ENCODE measurements at places on chromosomes 12 and 14.

GRCh38 chr14:86050072-86050683 is 520.2 kb downstream of the FLRT2 start:
- no peak for DNase-seq

DNA sequence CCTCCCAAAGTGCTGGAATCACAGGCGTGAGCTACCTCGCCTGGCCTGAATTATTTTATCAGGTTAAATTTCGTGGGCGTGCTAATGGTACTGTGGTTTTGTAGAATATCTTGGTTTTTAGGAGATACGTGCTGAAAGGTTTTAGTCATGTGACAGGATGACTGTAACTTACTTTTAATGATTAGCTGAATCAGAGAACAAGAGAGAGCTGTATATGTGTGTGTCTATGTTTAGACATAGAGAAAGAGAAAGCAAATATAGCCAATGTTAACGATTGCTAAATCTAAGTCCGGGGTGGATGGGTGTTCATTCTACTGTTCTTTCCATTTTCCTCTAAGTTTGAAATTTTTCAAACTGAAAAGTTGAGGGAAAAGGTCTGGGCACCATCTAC is 9.2 kb upstream of the PNMA1 start:
- DNase-seq, result no peak

DNA sequence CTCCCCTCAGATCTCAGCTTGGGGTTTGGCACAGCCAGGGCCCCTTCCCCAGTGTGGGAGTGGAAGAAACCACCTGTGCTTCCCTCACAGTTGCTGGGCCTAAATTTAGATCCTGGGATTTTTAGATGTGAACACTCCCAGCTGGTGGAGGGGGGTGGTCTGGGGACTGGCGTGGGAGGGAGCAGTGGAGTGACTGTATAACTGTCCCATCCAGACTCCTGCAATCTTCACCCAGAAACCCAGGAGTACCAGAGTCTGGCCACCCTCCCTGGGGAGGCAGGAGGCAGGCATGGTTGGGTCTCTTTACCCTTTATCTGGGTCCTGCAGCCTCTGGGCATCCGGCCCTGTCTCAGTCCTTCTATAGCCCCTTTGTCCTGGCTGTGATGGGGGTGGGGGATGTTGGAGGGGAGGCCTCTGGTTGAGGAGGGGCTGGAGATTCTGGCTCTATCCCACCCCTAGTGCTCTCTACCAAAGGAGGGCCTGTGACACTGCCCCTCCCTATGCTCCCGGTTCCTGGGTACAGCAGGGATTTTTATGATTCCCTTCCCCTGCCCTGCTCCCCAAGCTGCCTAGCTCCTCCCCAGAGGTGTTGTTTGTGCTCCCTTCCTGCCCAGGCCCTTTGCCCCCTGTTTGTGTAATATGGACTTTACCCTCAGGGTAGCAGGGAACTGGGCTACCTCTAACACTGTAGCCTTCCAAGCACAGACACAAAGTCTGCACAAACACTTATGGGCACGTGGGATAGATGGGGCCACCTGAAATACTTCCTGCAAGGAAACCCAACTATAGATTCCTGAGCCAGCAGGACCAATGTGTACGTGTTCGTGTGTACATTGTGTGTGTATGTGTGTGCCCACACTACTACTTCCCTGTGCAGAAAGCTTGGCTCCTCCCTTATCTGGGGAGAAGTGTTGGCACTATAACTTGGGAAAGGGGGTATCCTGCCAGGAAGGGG is 1.7 kb downstream of the ERBB3 start:
- no peak for DNase-seq

GRCh38 chr14:72704502-72704901 is 189.4 kb downstream of the DPF3 start:
- DNase-seq, result no peak

DNA sequence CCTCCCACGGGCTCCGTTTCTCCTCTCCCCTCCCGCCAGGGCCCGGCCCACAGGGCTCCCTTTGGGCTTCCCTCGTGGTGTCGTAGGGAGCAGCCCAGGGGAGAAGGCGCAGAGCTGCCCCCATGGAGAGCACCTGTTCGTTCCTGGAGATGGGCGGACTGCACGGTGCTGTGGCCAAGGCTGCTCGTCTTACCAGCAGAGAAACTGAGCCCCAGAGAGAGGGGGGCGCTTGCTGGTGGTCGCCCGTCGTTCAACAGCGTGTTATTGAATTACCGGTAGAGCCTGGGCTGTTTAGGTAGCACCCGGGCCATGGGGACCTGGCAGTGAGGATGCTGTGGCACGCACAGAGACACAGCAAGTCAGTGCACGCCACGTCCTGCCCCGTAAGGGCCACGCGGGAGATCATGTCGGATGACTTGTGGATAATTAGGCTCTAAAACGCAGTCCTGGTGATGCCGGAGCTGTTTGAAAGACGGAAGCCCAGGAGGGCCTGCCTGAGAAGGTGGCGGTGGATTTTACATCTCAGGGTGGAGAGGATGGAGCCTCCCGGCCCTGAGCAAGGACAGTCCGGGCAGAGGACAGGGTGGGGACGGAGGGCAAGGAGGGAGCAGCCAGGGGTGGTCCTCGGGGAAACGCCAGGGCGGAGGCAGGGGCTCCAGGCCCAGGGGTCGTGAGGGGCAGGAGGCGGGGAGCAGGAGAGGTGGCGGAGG is 134.4 kb downstream of the ADGRD1 start:
- DNase-seq, result no peak

DNA sequence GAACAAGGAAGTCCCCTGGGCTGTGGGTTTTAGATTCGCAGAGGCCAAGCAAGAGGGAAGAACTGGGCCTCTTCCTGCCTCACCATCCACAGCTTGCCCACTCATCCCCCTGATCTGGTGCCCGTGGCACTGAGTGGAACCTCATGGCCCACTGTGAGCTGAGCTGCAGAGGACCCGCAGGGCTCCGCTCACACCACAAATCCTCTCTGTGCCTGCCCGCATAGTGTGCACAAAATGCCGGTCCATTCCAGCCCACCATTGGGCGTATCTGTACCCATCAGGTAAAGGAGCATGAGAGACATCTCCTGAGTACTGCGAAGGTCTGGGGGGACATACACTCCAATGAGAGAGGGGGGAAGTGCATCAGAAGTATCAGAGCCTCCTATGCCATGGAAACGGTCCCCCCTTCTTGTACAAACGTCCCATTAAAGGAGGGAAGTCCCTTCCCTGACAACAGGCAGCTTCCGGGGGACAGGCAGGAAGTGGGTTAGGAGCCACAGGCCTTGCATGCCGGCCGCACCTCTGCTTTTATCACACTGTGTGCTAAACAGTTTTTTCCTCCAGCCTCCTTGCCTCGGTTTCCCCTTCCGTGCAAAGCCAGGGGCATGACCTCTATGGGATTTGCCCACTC is 309.4 kb upstream of the DIO3 start:
- DNase-seq, result no peak

- no peak for DNase-seq
Observed at GRCh38 chr12:53476769-53477209, 22.5 kb downstream of the MAP3K12 start.

DNA sequence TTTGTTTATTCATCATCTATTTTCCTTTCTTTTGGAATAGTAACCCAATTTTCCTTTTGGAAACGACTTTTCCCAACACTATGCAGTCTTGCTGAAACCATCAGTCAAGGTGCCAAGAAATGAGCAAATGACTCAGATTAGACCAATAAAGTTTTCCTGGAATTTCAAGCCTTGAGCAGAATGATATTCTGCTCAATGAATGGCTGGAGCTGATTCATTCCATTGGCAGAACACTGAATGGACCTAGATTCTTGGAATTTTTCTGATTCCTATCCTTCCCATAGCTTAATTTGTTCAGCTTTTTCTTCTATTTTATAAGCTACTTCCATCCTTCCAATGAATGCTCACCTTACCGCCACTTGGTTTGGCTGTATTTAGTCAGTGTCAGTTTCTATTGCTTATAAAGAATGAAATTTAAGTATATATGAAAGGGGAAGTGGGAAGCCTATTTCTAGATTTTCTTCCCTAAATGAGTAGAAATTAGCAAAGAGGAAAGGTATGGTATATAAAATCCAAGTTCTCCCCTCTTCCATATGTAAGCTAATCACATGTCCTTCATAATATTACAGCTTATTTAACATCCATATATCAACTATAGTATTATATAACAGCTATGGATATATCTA is 89.0 kb downstream of the C14orf39 start:
- no peak for DNase-seq

GRCh38 chr12:113965951-113966797 is at the start of gene RBM19:
RBM19 (minus strand) TSS chr12:113966325; CDS start chr12:113966227, 98 bp downstream.
- peak; percentile 98 for DNase-seq

GRCh38 chr14:49670475-49670874 is 17.5 kb downstream of the POLE2 start:
- DNase-seq, result no peak

- DNase-seq, result no peak
Observed at GRCh38 chr14:99516156-99516870, 35.1 kb downstream of the CCNK start.

- no peak for DNase-seq
Observed at GRCh38 chr12:60489071-60489470, 893.2 kb downstream of the SLC16A7 start.

DNA sequence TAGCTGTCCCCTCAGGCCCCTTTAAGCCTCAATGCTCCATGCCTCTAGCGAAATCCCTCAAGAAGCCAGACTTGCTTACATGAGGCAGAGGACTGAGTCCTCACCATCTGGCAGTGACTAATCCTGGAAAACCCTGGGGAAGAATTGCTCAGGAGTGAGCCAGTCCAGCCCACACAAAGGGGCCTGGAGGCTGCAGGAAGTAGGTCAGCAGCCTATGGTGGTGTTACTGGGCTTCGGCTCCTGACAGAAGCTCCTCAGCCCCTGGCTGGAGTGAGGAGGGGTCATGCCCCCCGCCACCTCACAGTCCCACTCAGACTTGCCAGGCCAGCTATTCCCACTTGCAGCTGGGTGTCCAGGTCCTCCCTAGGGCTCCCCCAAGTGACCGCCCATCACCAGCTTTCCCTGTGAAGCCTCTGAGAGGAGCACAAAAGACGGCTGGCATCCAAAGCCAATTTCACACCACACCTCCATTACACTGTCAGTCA is 250.5 kb downstream of the DPF3 start:
- DNase-seq, result no peak

- DNase-seq, result no peak
Observed at GRCh38 chr12:66244446-66244845, 55.4 kb downstream of the IRAK3 start.

DNA sequence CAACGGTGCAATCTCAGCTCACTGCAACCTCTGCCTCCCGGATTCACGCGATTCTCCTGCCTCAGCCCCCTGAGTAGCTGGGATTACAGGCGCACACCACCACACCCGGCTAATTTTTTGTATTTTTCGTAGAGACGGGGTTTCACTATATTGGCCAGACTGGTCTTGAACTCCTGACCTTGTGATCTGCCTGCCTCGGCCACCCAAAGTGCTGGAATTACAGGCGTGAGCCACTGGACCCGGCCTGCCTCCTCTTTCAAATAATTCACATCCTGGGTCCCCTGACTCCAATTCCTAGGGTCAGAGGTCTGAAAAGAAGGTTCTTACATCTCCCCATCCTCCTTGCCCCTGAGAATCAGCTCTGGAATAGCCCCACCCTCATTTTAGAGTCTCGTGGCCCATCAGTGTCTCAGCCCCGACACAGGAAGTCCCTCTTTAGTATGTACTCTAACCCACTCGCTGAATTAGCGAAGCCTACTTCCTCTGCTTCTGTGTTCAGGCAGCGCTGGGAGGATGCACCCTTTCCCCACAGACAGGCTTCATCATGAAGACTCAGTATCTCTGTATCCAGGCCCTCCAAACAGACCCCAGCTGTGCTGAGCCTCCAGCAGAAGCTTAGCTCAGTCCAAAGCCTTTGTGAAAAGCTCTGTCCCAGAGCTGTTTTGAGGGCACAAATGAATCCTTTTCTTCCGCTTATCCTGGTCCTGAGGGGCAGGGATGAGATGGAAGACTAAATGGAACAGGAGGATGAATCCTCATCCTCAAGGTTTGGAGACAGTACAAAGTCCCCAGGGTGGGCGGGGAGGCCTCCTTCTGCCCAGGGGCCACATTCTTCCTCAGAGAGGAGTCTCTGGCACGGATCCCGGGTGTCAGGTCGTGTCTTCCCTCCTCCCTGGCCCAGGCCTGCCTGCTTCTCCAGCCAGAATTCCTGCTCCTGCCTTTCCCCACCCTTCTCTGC is 3.5 kb downstream of the LPAR5 start:
- DNase-seq, result no peak

DNA sequence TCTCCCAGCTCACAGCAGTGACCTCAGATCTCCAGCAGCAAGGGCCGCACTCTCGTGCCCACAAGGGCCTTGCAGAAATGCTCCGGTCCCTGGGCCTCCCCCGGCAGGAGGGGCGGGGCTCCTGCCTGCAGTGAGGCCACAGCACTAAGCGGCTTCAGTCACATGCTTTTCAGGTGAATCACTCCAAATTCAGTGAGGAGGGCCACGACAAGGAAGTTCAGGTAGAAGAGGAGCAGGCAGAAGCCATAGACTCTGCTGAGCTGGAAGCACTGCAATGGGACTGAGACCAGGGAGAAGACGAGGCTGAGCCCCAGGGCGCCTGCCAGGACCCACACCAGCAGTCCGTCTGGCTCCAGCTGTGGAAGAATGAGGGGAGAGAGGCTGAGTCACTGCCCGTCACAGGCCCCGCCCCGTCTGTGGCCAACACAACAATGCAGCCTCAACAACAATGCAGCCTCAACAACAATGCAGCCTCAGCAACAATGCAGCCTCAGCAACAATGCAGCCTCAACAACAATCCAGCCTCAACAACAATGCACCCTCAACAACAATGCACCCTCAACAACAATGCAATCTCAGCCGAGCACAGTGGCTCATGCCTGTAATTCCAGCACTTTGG is 35.2 kb downstream of the SLC8B1 start:
- DNase-seq, result peak; percentile 19

DNA sequence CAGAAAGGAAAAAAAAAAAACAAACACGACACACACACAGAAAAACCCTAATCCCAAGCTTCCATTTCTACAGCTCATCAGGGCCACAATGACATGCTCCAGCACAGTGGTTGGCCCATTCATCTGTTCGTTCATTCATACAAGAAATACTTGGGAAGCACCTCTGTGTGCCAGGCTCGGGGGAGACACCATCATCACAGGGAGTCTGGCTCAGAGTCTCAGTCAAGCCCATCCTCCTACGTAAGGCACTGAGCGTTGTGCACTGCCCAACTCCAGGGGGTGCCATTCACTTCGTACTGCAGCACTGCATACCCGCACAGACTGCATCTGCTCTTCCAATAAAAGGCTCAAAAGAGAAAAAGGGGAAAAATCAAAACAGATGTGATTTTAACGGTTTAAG is 15.3 kb downstream of the VPS37B start:
- peak; percentile 39 for DNase-seq

GRCh38 chr12:57803319-57803893 is 15.1 kb downstream of the AVIL start:
- DNase-seq, result peak; percentile 59

GRCh38 chr14:34181338-34181737 is 230.5 kb upstream of the EGLN3 start:
- peak; percentile 26 for DNase-seq

- DNase-seq, result no peak
Observed at GRCh38 chr12:49059045-49059298, 1.6 kb downstream of the KMT2D start.

- no peak for DNase-seq
Observed at GRCh38 chr12:95173392-95174251, 43.6 kb downstream of the FGD6 start.

All from nephron progenitor cell (in vitro differentiated cells).